ENCODE measurements at places on chromosomes 13 and 19.

DNA sequence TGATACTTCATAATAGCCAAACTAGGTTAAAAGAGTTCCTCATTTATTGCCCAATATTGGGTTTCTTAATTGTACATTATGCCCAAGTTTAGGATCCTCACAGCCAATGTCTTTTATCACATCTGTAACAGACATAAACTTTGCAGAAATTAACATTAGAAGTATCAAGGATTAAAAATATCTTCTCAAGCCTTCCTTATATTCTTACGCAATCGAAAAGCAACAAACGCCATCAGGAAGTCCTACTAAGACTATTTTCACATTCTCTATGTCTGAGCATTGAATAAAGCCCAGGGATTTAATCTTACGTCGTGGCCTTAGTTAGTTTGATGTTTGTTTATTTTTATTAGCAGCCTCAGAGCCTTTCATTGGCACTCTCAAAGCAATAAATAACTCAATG is 1660.4 kb upstream of the MIR17HG start:
- no peak for DNase-seq

DNA sequence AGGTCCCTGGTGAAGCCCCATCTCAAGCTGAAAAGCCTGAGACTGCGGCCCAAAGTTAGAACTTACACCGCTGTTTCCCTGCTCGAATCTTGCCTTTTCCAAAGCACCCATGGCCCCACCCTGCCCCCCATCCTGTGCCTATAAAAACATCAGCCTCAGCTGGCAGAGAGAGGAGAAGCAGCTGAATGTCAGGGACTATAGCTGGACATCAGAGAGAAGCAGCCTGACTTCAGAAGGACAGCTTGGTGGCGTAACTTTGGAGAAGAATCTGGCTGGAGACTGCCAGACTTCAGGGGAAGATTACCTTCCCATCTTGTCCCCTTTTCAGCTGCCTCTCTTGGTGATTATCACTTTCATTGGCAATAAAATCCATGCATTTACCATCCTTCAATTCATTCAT is 9.3 kb upstream of the RCBTB2 start:
- no peak for DNase-seq

GRCh38 chr13:43470610-43471009 is 316.2 kb downstream of the ENOX1 start:
- no peak for DNase-seq

DNA sequence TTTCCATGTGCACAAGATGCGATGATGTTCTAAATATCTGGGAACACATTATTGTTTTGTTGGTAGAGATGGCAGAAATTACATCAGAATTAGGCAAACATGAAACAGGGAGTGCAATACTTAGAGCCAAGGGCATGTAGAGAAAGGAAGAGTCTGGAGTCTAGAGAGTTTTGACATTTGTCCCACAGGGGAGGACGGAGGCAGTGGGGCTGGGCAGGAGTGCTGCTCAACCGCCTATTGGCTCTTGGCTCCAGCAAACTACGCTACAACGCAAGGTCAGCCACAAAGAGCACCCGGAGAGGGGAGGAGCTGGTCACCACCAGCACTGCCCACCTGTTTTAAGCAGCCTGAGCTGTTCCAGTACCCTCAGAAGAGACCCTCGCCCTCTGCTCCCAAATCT is 108.3 kb downstream of the ABCC4 start:
- DNase-seq, result no peak

DNA sequence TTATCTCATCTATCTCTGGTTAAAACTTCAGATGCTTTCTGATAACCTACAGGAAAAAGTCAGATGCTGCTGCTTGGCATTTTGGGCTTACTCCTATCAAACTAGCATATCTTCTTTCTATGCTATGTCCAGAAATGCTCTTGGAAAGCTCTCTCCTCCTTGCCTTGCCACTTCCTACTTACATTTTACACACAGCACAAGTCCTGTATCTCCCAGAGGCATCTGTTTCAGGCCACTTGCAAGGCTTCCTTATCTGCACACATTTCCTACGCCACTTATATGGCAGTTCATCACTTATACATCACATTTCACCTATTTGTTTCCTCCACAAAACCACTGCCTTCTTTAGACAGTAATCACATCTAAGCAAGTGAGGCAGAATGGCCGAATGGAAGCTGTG is 220.3 kb downstream of the DNAJC15 start:
- DNase-seq, result no peak

DNA sequence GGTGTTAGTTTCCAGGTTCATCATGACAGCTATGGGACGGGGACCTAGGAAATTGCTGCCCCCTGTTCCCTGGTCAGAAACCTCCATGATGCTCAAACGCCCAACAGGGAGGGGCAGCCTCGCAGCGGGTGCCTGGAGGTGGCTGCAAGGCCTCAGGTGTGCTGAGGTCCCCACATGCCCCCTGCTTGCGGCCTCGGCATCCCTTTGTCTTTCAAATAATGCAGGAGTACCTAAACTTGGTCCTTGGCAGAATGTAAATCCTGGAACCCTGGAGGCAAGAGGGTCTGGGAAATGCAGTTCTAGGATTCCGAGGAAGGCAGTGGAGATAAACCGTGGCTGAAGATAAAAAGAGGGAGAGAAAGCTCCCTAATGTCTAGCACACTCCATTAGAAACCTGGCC is 52.4 kb downstream of the SKA3 start:
- no peak for DNase-seq

GRCh38 chr13:105541565-105541964 is 993.9 kb downstream of the EFNB2 start:
- no peak for DNase-seq

GRCh38 chr19:5828661-5829566 is 10.6 kb downstream of the FUT6 start:
- no peak for DNase-seq

DNA sequence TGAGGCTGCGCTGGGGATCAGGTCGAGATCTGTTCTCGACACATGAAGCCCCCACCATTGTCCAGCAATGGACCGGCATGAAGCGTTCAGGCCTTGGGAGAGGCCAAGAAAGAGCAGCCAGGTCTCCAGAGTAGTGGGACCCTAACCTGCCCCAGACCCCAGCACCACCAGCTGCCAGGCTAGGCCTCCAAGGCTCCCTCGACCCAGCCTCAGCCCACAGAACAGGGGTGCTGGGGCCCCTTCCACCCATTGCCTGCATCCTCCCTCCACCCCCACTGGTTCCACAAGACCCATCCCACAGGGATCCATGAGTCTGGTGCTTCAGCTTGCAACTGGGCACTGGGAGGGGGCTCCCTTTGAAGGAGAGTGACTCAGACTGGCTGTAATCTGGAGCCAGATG is 120.3 kb downstream of the TUBA3C start:
- no peak for DNase-seq

DNA sequence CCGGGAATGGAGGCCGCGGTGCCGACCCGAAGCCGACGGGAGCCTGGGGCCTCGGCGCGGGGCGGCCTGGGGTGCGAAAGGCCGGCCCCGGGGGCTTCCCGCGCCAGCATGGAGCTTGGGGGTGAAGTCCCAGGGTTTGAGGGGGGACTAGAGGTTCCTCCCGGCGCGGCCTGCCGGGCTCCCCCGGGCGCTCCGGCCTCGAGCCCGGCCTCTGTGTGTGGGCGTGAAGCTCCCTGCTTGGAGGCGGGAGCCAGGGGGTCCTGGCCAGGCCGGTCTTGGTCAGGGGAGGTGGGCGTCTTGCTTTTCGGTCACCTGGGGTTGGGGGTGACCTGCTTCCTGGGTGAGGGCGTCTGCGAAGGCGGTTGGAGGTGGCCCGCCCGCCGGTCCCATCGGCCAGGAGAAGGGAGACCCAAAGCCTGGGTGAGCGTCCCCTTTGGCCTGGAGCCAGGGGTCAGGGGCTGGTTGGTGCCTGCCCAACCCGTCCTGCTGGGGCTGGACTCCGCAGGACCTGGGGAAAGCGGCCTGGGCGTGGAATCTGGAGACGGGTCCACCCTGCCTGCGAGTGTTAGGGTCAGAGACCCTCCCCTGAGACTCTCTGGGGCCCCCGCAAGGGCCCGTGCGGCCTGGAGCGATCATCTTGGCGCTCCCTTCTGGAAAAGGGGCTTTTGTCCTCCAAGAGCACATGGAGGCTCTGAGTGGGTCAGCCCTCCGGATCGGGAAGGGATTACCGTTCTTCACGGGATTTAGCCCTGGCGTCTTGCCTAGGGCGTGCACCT is 535 bp downstream of the BSG start:
- no peak for DNase-seq

DNA sequence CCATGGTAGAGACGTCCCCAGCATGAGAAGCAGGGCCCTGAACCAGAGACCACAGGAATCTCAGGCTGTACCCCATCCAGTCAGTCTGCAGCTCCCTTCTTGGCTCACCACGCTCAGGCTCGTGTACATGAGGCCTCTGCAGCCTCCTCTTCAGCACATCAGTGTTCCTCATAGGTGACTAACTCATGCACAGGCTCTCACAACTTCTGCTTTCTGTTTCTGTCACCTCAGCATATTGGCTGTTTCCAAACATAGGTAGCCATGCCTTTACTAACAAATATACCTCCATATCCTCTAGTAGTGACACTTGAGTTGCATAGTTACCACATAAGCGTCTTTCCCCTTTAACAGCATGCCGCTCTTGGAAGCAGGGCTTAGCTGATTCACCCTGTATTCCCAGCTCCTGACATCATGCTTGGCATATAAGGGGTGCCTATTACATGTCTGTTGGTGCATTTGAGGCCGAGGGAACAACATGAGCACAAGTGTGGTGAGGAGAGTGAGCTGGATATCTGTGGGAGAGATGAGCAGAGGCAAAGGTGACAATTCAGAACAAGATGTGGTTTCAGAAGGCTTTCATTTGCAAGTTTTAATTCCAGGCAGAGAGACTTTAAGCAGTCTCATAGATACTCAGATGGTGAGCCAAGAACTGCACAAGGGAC is 16.7 kb downstream of the ZNF473 start:
- no peak for DNase-seq

DNA sequence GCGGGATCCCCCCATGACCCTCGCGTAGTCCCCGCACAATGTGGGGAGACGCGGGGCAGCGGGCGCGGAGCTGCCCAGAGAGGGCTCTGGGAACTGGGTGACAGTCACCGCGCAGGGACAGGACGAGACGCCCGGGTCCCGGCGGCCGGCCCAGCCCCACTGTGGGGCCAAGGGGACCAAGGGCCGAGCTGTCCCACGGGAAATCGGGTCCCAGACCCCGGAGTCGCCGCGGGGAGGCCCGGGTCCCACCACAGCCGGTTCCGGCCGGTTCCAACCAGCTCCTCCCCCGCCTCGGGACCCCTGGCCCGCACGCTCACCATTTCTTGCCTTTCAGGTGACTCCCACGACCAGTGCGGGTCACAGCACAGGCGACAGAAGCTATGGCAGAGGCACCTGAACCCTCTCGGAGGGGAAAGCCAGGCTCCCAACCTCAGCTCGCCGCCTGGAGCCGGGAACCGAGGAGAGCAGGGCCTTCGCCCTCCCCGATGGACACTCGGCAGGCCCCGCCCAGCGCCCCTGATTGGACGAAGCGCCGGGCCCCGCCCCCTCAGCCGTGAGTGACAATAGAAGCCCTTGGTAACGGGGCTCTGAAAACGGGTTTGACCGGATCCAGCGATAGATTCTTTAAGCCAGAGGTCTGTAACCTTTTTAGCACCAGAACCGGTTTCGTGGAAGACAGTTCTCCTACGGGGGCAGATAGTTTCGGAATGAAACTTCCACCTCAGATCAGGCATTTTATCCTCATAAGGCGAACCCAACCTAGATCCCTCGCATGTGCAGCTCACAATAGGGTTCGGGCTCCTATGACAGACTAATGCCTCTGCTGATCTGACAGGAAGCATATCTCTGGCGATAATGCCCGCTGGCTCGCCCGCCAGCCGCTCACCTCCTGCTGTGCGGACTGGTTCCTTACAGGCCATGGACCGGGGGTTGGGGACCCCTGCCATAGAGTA is at the start of gene ZNF433:
TSS of gene ZNF433 (minus strand) at position 460 of the 953 bp plus-strand sequence. CDS start at position 320, 140 bp downstream.
- peak; percentile 17 for DNase-seq

Measured in stimulated activated naive CD4-positive, alpha-beta T cell (primary cell).